Left kidney (tissue), 8 donors: ENCODE measurements at places on chromosomes 16 and 17.

DNA sequence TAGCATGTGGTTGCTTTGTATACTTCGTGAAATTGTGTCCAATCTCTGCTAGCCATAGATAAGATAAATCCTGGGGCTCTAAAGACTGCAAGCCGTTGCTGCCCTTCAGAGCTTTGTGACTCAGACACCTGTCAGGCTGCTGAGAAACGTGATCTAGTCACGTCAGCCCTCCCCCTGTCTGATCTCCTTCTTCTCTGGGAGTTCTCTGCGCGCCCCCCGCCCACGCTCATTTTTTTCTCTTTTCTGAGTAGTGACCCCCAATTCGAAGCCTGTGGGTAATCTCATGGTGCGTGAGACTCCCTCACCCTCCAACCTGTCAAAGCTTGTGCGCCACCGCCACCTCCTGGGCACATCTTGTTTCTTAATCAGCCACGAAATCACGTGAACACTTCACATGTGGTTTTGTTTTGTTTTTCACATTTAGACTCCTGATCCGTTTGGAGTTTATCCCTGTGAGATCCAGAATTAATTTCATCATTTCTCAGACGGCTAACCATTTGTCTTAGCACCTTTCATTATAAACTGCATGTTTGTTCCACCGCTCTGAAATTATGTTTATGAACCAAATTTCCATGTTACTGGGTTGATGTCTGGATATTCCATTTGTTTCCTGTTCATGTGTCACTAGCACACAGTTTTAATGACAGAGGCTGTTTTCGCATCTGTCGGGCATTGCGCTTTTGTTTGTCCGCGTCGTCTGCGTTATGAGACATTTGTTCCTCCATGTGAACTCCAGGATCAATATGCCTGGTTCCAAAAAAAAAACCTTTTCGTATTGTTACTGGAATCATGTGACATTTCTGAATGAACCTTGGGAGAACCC is 977 bp upstream of the ZNF778 start:
- DNase-seq: peak; percentile 79

DNA sequence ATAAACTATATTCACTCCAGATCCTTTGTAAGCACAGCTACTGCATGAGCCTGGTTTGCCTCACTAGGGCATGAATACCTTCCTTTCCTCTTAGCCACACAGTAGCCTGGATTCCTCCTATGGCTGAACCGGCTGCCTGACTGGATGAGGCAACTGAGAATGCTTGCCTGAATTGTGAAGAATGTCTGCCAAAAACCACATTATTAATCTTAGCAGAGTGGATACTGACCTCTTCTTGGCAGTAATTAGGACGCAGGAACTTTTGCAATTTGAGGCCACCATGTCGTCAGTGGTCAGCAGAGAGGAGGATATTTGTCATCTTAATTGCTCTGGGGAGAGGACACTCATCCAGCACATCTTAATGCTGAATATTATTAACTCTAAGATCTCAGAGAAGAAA is 651.8 kb upstream of the GOT2 start:
- peak; percentile 46 for DNase-seq

DNA sequence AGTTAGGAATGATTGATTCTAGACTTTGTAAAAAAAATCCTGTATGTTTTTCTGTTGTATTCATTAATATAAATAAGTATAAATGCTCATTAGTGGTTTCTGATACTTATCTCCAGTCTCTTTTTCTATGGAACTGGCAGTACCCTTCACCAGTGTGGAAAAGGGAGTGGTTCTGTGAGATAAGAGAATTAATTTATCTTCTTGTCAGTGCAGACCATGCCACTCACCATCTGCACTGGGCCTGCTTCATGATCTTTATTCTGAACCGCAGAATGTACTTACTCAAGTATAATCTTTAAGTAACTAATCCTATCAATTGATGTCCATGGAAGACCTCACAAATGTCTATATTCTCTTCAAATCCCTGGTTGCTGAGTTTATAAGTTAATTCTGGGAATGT is 836.1 kb upstream of the CDH8 start:
- DNase-seq: no peak

DNA sequence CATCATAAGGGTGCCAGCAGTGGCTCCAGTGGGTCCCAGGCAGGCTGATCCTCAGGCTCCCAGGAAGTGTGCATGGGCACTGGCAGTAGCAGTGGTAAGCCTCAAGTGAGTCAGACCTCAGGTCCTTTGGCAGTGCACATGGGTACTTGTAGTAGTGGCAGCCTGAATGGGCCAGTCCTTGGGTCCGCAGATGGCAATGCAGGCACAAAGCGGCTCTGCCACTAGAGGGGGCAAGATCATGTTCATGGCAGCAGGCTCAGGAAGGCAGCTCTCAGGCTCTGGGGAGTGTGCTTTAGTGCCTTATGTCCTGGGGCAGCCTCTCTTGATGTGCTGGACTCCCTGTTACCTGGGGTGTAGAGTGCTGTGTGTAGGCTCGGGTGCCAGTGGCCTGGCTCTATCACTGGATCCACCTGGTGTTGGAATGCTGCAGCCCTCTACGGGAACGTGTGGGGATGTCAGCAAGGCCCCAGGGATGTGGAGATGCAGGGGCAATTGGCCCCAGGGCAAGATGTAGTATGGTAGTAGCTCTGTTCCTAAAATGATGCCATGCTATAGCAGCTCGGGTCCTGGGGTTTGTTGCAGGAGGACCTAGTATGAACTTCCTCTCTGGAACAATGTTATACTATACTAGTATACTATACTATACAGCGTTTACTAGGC is 11.0 kb downstream of the ACSM3 start:
- DNase-seq: no peak

DNA sequence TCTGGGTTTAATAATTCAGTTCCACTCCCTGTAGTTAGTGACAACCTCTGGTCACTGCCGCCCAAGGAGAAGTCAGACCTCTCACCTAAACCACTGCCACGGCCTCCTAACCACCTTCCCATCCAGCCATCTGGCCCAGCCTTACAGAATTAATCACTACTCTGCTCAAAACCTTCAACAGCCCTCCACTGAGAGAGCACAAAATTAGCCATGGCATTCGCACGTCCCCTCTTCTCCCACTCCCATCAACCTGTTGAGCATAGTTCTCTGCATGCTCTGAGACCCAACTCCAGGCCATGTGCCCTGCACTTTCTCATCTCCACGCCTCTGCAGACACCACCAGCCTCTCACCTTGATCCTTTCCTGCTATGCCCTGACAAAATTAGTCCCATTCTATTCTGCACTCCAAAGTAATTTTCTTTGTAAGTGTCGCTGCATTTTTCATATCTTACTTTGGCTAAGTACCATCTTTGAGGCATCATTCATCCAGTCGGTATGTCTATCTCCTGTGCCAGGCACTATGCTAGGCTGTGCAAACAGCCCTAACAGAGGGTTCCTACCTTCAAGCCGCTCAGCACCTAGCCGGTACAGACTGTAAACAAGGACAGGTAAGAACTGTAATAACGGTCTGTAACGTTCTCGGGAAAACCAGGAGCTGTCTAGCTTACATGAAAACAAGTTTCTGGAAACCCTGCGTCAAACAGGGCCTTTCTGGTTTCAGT is 963 bp downstream of the COPRS start:
- no peak for DNase-seq

- no peak for DNase-seq
These were observed 26.1 kb upstream of the VAT1L start for GRCh38 chr16:77762262-77762661.

DNA sequence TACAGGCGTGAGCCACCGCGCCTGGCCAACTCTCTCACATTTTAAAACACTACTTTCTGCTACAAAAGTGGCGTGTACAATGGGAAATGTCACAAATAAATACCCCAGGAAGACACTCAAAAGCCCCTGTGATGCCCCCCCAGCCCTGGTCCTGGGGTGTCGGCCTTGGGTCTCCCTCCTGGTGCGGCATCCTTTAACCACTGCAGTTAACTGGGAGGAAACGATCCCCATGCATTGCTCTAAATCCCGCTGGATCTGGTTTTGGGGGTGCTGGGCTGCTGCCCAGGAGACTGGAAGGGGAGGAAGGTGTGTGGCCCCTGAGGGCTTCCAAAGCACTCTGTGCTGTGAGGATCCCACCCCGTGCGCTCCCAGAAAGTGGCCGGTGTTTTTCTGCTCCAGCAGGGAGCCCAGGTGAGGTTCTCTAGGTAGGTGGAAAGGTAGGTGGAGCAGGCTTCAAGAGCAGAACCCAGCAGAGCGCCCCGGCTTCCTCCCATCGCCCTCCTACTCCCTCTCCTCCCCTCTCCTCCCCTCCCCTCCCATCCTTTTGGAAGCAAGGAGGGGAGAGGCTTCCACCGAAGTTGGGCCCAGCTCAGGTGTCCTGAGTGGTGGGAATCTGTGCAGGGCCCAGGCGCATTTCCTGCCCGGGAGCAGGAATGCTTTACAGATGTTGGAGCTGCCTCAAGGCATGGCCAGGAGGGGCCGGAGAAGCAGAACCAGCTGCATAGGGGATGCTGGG is 363.3 kb downstream of the SEC14L1 start:
- DNase-seq: no peak

DNA sequence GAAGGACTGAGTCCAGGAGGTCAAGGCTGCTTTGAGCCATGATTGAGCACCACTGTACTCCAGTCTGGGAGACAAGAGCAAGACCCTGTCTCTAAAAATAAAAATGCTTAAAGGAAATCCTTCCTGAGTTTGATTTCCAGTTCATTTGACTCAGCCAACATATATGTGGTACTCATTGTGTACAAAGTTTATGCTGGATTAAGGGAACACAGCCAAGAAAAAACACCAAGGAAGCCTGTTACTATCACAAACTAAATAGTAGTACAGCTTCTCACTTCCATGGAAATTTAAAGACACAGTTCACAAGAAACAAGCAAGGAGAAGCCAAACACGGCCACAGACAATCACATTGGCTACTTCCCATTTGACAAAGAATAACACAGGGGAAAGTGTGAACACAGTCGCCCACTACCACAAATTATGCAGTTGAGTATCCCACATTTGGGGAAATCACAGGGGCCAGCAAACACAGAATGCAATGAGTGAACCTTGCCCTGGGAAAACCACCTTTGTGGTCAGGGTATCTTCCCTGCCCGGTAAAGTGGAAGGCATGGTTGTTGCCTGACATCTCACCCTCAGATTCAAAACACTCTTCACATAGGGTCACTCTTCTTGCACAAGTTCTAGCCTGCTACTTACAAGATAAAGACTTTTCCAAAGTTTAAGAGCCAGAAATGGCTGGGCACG is 14.5 kb downstream of the TEX14 start:
- DNase-seq: no peak

DNA sequence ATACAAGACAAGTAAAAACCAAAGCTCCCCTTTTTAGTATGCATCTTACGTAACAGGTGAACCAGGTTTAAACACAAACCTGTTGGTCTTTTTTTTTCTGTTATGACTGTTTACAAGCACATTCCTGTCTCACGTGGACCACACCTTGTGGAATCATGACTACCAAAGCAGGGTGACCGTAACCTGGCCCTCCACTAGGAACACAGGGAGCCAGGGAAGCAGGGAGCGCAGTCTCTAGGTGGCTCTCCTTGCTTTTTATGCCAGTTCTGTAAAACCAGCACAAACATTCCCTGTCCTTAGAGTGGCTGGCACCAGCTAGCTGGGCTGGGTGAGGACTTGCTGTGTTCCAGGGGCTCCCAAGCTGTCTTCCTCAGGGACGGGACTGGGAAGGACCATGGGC is 44.1 kb downstream of the DDX19A start:
- DNase-seq: no peak

- no peak for DNase-seq
These were observed 16.4 kb downstream of the SAP30BP start for GRCh38 chr17:75683583-75683982.

DNA sequence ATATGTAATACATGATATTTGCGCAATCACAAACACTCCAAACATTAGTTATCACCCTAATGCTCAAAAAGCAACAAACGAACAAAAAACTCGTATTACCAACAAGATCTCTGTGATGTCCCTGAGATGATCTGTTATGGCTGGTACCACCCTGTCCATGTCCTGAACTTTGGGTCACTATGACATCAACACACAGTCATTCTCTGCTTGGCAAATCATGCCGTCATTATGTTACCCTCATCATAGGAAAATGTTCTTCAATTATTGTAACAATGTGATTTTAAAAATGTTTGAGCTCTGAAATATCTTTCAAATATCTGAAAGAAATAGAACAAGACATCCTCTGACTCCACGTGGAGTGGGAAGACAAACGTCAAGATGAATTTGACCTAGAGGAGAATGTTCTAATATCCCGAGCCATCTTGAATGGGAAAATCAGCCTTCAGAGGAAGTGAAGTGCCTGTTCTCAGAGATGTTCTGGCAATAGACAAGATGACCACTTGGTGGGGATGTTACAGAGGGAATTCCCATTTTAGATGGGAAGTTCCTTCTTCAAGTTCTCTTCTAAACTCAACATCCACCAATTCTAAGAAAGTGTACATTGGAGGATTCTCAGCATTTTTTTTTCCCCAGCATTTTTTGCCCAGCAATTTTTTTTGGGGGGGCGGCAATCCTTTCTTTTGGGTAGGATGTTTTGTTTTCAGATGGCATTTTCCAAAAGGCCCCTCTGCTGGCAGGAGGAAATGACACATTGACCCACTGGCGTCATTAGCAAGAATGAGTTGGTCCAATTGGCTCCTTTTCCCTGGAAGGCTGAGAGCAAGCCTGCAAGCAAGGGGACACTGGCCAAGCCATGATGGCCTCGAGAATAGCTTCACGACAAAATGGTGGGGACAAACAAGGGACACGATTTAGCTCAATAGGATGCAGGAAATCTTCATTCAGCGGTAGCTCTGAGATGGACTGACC is 3.7 kb upstream of the HSD17B2 start:
- DNase-seq: peak; percentile 50

DNA sequence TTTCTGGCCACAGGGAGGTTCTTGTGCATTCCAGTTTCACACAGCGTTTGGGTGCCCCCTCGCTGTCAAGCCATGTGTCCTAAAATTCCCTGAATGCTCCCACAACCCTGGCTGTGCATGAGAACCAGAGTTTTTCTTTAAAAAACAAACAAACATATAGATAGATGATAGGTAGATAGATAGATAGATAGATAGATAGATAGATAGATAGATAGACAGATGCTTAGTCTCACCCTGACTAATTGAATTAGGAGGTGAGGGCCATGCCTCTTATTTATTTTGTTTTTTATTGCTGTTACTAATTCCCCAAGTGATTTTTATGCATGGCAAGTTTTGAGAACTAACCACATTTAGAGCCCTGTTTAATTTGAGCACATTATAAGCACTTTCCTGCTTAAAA is 32.2 kb downstream of the PRSS54 start:
- no peak for DNase-seq

- DNase-seq: no peak
These were observed 17.3 kb downstream of the SLC5A10 start for GRCh38 chr17:18968945-18969887.

- DNase-seq: no peak
These were observed 13.6 kb upstream of the BCAS3 start for GRCh38 chr17:60664022-60664421.

DNA sequence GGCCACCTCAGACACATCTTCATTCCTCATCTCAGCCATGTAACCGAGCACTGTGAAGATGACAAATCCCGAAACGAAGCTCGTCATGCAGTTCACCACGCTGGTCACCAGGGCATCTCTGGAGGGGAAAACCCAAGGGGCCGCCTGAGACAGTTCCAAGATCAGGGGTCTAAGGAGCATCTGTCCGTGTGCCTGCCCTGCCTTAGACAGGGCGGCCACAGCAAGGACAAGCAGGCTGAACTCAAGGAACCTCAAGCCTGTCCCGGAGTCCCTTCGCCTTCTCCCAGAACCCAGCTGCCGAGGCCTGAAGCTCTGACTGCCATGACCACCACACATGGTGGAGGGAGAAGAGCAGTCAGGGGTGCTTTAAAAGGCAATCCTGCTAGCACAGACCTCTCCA is 22.7 kb downstream of the SLC6A4 start:
- no peak for DNase-seq

- DNase-seq: no peak
These were observed 1.7 kb upstream of the NLRP1 start for GRCh38 chr17:5585836-5586521.
